Hypothalamus (tissue), 51 donors: ENCODE measurements at places on chromosomes 12 and 14.

- no peak for DNase-seq
These were observed 13.7 kb downstream of the MCRS1 start for GRCh38 chr12:49554266-49554665.

- no peak for DNase-seq
These were observed 165.3 kb downstream of the ALX1 start for GRCh38 chr12:85445060-85445938.

GRCh38 chr12:119055977-119056376, 74.6 kb downstream of the SRRM4 start:
- DNase-seq: no peak

- no peak for DNase-seq
These were observed 2.8 kb downstream of the PRIM1 start for GRCh38 chr12:56749359-56749758.

GRCh38 chr12:69932676-69933552, 107.9 kb downstream of the MYRFL start:
- DNase-seq: no peak

DNA sequence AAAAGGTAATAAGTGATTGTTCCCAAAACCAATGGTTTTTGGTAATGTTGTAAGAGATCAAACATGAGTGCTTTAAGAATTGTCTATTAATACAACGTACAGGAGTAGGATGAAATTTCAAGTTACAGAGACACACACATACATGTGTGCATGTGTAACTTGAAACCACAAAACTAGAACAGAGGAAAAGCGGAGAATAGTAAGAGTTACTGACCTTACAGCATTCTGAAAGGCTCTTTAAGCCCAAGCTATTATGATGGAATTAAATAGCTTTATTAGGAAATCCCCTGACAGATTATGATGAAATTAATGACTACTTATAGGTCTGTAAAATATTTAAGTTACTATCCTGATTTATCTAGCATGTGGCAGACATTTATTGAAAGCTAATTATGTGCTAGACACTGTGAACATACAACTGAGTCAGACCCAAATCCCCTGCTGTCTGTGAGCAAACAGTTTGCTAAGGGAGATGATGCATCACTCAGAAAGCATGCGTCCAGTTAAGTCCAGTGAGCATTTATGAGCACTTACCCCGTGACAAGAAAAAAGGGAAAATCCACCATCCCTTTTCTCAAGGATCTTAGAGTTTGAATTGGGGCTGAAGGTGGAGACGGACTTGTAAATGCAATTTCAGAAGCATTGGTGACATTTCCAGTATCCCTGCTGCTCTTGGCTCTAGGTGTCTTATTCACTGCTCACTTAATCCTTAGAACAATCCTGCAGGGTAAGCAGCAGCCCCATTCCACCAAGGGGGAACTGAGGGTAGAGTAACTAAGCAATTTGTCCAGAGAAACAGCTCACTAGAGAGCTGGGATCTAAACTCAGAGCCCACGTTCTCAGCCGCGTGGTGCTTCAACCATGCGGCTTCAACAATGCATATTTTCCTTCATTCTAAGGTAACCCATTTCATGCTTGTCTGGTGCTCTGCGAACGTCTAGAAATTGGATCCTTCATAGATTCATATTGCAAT, 117.4 kb downstream of the EML1 start:
- no peak for DNase-seq

DNA sequence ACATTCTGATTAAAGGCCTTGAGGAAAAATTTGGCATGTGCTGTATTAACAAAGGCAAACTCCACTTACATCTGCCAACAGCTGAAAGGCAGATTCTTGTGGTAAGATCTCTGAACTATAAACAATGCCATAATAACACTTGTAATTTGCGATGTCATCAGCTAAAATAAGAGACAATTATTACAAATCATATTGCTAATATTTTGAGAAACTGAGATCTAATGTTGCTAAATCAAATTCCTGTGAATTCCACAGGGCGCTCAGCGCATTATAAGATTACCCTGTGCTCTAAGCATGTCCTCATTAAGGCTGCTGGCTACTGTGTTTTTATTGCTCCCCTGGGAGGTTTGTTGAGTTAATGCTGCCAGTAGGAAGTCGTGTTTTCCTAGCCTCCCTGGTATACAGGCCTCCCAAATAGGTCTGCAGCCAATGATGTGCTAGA, 244.8 kb downstream of the DACT1 start:
- DNase-seq: no peak

DNA sequence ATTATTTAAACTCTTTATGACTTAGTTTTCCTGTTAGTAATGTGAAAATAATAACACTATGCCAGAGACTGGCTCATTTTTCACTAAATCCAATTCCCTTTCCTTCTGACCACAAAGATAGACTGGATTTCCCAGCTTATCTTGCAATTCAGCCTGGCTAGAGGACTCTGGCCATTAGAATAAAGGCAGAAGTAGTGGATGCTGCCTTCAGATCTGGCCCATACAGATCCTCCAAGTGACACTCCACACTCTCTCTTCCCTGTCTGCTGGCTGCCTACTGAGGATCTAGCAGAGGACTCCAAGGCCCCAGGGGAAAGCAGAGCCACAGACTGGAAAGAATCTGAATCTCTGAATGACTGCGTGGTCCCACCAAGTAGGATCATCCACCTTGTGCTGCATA, 188.8 kb upstream of the LMNTD1 start:
- DNase-seq: no peak
